Activated naive CD4-positive, alpha-beta T cell treated with Interleukin-2 at 50 U/mL for 16 hours (primary cell): ENCODE measurements at places on chromosomes 1 and 21.

DNA sequence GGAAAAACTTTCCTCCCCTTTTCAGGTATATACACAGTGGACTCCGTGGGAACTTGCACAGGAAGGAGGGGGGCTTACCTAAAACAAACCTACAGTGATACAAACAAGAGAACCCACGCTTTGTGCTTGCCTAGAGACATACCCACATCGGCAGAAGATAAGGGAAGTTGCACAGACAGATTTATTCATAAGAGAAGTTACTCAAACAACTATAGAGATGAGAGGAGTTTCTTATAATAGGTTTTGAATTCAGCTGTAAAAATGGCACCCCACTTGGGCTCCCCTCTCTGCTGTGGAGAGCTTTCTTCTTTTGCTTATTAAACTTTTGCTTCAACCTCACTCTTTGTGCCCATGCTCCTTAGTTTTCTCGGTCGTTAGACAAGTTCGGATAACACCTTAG lies 1.8 kb upstream of the DUSP12 start:
- no peak for DNase-seq

DNA sequence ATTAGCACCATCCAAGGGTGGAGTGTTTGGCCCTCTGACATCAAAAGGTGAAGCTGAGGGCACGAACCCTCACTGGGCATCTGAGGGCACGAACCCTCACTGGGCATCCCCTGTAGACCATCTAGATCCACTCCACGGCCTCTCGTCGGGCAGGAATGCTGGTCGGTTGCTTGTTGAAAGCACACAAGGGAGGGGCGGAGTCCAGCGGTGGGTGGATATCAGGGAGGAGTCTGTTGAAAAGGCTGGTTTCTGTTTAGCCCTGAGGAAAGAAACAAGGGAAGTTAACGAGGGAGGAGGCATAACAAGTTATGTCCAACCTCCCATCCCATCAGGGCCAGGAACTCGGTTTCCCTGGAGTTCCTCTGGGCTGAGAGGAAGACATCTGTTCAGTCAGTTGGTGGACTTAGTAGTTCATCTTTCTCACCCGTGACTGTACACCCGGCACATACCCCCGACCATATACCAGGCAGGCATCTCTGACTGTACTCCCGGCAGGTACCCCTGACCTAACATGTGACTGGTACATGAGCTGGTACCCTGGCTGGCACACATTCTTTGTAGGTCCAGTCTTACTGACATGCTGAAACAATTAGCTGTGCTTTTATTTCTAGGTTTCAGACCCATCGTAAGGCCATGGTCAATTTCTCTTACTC lies 32.1 kb upstream of the PDE9A start:
- DNase-seq, result no peak

GRCh38 chr1:71019233-71019969 lies 28.2 kb downstream of the PTGER3 start:
- DNase-seq, result no peak

- DNase-seq, result no peak
Observed at GRCh38 chr1:163813251-163813650, 491.5 kb downstream of the NUF2 start.

DNA sequence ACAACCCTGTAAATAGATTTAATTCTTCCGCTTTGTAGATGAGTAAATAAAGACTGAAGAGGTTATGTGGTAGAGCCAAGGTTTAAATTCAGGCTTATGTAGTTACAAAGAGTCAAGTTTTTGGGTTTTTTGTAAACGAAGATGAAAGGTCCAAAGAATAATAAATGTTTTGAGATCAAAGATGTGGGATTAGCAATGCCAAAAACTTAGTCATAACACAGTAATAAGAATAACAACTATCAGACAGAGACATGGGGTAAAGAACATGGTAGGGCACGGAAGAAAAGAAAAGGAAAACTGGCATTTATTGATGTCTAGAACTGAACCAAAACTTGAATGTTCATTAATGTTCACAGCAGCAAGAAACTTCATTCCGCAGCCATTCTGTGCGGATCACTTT lies 42.9 kb downstream of the EXTL2 start:
- DNase-seq, result no peak

DNA sequence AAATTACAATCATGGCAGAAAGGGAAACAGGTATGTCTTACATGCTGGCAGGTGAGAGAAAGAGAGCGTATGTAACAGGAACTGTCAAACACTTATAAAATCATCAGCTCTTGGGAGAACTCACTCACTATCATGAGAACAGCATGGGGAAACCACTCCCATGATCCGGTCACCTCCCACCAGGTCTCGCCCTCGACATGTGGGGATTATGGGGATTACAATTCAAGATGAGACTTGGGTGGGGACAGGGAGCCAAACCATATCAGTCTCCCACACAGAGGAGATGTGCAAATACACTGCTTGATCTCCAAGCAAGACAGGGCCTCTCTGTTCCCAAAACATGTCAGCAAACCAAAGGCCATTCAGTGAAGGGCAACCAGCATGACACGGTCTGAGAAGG lies 27.4 kb downstream of the LMX1A start:
- DNase-seq, result no peak

GRCh38 chr1:51302746-51303145 lies 27.6 kb downstream of the TTC39A start:
- no peak for DNase-seq

DNA sequence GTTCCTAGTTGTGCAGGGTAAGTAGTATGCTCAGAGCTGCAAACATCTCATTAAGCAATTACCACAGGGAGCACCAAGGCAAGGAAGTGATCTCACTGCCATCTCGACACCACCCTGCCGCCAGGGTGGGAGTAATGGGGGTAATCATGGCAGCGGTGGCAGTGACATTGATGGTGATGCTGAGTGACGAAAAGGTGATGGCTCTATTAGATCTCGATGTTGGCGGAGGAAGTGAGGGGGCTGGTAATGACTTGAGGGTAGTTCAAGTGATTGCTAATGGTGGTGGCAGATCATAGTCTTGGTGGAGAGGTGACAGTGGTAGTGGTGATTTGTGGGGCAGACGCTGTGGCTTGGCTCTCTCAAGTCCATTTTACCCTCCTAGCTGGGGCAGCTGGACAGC lies 25.4 kb upstream of the TENT5B start:
- DNase-seq, result no peak
